ENCODE measurements at places on chromosomes 1 and 21. TPM values are rescaled to one million over a fixed set of nuclear protein-coding genes. Genes with fewer than 3 reads are reported as not detected.

GRCh38 chr1:84876353-84876752, 16.7 kb downstream of the LPAR3 start:
- no peak for DNase-seq

DNA sequence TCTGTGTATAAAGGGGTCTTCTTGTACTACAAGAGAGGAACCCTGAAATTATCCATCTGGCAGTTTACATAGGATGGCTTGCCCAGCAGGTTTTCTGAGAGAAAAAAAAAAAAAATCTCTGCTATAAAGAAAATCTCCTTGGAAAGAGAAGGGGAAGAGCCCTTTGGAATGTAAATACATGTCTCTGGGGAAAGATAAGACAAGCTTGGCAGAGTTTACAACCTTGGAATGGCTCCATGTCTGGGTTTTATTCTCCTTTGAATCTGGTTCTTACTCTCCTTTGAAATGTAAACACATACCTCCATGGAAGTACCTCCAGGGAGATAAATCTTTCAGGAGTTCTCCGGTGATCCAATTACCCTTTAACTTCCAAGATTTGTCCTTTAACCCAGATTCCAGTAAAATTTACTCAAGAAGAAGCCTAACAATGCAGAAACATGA, 45.1 kb upstream of the DNAH14 start:
- peak; percentile 60 for DNase-seq

DNA sequence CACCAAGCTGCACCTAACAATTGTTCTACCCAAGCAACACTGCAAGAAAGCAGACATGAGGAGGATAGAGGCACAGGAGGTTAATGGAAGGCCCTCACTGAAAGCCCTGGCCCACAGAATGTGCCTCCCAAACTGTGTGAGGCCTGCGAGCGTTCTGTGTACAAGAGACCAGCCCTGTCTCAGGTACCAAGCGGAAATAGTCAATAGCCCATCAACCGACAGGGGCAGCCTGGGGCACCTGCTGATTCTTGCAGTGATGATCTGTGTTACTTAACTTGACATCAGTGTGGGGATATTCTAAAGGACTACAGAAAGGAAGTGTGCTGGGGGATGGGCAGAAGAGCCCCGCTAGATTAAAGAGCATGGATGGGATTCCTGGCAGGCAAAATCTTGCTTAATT, 392.4 kb downstream of the KCNH1 start:
- no peak for DNase-seq

PROK1 gene
- total RNA-seq, result 10.7 TPM

GRCh38 chr1:219347921-219348391, 174.3 kb downstream of the LYPLAL1 start:
- DNase-seq, result no peak

- no peak for DNase-seq
Measured at GRCh38 chr1:6095511-6096242, 50.0 kb downstream of the KCNAB2 start.

DNA sequence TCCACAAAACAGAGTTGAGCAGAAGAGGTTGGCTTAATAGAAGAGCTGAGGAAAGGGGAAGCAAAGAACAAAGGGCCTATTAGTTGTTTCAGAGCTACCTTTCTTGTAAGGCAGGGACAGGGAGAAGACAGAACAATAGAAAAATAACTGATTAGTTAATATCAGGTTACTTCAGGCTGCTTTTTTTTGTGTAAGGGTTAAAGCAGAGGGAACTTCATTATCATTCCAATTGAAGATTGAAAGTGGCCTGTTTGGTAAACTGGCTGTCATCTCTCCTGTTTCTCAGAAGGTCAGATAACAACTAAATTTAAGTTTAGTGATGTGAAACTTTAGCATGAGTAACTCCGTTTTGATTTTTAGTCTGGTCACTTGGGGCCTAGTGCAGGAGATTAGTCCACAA, 22.3 kb downstream of the CDC42 start:
- DNase-seq, result no peak

GRCh38 chr1:222867316-222867715, 52.5 kb downstream of the DISP1 start:
- no peak for DNase-seq

CACNA1S gene
- total RNA-seq, result not detected
